Activated CD4-positive, alpha-beta T cell treated with anti-CD3 and anti-CD28 coated beads, Interleukin-2, amount 50 U/mL, for 16 hours (primary cell): ENCODE measurements at places on chromosomes 3 and 15.
A peak's percentile ranks its signal among the peaks of the same experiment; 100 is the strongest.

DNA sequence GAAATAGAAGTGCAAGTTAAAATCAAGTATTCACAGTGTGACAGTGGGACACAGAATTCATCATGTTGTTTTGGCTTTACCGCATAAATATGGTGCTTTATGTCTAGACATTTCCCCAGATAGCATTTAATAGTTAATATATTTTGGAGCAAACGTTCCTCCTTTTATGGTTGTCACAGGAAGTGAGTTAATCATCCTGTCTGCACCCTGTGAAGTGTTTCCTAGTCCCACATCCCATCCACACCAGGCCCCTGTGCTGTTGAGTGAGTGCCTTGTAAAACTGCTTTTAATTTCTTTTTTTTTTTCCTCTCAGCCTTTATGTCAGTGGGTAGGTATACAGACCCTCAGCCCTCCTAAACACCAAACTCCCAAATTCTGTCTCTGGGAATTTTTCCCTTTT is 393.7 kb downstream of the FEZF2 start:
- DNase-seq, result no peak

GRCh38 chr15:39624806-39625205 is 43.9 kb downstream of the THBS1 start:
- DNase-seq, result peak; percentile 90

DNA sequence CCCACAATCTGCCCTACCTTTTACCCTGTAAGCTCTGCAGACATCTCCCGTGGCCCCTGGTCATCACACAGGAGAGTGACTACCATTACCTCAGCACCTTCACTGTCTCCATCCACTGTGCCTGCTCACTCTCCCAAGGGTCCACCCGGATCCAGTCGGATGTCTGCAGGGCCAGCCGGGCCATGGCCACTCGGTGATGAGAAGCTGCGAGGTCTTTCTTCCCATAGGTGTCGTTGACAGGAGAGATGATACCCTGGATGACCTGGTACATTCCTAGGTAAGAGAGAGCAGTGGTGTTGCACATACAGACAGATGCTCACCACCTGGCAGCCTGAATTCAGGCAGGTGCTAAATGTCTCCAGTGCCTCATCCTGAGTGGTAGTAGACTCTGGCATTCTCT is 39.2 kb upstream of the RBP1 start:
- no peak for DNase-seq

GRCh38 chr15:26974120-26974780 is 3.3 kb downstream of the GABRG3 start:
- peak; percentile 8 for DNase-seq

- DNase-seq, result no peak
Observed at GRCh38 chr3:10775828-10776227, 40.2 kb upstream of the SLC6A11 start.

DNA sequence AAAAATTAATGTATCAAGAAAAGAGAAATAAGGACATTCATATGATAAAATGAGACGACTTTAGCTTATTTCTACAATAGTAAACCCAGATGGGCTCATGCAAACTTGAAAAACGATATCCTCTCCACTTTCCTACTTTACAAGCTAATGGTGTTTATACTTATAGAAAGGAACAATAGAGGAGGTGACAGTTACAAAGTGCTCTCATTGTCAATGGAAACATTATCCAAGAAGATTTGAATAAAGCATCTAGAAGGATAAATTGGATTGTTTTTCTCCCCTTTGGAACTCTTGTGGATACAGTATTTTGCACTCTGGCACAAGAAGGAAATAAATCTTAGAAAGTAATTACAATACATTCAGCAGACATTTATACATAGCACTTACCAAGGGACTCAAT is 20.2 kb upstream of the CCDC66 start:
- DNase-seq, result no peak

DNA sequence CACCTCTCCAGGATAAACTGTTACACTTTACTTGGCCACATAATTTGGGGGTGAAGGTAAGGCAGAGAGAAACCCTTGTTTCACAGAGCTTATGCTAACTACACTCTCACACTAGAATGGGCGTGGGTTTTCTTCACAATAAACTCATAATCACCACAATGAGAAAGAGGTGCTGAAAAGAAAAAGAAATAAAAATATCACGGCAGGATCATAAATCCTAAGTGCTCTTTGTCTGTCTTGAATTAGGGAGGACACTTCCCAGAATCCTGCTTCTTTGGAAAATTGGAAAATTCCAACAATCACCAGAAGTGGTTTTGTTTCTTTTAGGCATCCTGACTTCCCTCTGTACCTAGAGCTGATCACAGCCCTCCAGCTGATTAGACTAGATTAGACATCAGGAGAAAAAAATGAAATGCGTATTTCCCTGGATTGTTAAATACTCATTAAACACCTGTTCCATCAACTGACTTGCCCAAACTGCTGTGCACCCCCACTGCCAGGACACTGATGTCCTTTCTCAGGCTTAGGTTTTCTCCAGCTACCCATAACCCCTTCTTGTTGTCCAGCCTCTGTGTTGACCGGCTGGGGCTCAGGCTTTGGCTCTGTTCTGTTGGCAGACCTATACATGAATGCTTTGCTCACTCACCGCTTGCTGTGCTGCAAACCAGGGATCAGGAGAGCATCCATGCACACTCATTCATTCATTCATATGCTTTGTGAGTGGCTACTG is 41.6 kb upstream of the ACKR4 start:
- DNase-seq, result no peak

GRCh38 chr15:41291065-41291631 is 41.2 kb downstream of the OIP5 start:
- peak; percentile 10 for DNase-seq

GRCh38 chr3:195133462-195133861 is 137.5 kb downstream of the XXYLT1 start:
- DNase-seq, result peak; percentile 79

DNA sequence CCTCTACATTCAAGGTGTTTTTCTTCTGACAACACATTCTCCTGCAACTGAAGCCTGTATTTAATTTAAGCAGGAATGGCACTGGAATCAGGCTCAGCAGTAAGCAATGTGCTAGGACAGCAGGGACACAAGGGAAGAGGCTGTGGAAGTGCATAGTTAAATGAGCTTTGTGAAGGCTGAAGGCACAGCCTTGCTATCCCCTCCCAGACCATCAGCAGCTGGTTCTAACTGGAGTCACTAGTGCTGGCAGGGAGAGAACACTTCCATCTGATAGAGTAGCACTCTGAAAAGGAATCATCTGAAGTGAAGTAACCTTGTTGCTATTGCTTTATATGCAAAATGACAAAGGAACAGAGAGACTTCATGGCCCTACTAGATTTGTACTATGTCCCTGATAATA is 14.7 kb downstream of the UQCC5 start:
- DNase-seq, result no peak

DNA sequence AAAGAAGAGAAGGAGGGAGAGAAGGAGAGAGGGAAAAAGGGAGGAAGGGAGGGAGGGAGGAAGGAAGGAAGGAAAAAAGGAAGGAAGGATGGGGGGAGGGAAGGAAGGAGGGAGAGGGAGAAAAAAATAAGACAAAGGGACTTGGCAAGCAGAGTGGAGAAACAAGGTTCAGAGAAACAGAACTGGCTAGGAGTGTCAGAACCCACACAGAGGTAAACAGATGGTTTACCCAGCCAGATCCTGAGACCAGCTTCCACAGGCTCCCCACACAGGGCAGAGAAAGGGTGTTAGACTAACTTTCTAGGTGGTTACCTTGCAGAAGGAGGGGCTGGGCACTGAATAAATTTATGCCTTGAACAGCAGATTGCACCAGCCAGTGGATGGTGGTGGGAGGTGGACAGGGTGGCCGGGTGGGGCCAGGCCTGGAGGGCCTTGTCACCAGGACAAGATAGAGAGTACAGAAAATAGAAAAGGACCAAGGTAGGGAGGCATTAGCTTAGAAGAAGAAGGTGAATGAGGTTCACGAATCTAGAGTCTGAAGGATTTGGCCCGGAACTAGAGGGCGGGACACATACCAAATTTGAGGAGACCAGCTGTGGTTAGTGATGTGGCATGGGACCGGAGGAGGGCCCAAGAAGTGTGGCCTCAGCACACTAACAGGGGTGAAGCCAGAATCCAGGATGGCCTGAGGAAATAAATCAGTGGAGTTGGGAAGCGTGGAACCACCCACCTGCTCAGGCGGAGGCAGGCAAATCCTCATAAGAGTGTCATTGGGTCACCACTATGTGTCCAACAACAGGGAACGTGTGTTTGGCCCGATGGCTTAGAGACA is 1.2 kb upstream of the TM4SF1 start:
- no peak for DNase-seq

GRCh38 chr15:52798529-52799101 is 8.5 kb upstream of the ONECUT1 start:
- no peak for DNase-seq

GRCh38 chr15:61534986-61535385 is 305.9 kb upstream of the RORA start:
- DNase-seq, result no peak

DNA sequence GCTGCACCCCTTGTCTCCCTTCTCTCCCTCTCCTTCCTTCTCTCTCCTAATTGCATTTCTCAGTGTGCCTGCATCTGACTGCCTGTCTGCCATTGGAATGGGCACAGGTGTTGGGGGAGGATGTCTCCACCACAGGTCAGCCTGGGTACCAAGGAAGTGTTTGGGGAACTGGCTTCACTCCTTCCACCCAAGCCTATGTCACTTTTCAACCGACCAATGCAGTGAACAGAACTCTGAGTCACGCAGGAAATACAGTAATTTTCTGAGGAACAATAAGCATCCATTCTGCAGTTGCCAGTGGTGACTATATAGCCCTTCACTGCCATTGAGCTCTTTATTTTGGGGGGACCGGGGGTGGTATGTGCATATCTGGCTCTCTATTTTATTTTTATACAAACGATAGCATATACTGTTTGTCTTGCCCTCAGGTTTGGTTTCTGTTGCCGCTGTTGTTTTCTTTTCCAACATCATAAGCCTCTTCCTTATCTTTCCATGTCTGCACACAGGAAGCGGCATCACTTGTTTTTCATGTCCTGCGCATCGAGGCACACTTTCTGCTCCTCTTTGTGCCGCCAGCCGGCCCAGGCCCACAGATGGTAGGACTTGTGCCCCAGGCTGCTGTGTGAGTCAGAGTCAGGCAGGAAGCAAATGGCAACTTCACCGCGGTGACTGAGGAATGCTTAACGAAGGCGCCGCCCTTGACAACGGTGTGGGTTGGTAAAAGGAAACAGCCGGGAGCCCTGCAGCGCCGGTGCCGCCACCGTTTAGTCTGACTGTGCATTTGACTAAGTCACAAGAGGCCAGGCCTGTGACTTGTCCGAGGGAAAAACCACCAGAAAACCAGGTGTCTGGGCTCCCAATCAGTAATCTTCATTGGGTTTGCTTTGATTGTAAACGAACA is 21.1 kb upstream of the CDCP1 start:
- peak; percentile 92 for DNase-seq

DNA sequence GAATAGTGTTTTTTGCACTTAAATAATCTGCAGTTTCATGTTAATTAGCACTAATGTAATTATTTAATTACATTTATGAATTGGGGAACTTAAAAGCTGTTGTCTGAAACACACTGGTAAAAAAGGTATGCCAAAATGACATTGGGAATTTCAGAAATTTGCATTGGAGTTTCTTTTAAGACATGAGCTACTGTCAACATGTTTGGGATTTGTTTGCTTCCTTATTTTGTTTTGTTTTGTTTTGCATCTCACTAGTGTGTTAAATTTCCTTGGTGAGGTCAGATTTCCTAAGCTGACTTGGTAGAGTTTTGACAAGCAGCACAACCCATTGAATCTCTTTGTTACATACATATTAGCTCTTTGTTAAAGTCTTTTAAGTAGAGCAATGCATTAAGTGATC is 119.4 kb downstream of the IQCH start:
- no peak for DNase-seq

DNA sequence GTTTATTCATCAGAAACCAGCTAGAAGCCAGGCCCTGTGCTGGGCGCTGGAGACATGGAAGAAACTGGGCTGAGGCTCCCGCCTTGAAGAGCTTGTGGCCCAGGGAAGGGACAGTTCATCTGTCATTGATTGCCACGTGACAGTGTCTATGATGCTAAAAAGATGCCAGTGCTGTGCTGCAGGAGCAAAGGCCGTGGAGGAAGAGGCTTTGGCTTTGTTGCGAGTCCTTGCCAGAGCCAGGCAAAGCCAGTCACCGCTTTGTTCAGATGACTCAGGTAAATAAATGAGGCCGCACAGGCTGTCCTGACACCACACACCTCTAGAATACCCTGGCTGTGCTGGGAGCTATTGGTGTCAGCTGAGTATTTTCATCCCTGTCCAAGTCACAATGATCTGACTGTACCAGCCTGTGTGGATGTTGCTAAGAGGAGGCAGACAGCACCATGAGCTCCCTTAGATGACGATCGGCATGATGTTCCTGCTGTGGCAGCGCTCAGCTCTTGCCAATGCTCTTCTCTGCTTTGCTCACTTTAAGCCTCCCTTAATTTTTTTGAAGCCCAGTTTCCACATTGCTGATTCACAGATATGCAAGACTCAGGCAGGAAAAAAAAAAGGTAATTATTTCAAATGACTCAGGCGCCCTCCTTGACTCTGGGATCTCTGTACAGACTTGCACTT is 77.5 kb downstream of the CCNL1 start:
- no peak for DNase-seq

DNA sequence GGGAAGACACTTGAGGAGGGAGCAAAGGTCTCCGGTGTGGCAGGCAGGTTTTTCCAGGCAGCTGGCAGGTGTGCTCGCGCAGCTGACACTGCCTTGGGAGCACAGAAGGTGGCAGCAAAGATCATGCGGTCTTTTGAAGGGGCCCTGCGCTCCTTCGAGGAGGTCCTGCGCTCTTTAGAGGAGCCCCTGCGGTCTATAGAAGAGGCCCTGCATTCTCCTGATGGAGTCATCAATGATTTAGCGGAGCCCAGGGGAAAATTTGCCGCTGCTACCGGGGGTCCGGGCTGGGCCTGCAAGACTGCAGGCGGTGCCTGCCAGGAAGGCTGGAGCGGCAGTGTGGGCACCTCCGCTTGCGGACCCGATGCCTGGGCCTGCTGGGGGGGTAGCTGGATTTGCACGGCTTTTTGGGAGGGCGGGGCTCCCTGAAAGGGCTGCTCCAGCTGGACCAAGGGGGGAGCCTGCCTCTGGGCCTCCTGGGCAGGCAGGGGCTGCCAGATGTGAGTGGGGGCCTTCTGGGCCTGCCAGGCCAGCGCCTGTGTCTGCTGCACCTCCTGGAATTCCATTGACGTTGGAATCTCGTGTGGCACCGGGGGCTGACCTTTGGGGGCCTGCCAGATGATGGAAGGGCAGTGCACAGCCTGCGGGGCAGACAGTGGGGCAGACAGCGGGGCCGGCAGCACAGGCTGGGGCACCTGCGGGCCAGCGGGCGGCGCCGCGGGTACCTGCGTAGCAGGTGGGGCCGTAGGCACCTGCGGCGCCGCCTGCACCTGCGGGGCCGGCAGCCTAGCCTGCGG is 2.1 kb downstream of the MAGEL2 start:
- no peak for DNase-seq

GRCh38 chr15:101615414-101615985 is 36.7 kb downstream of the TM2D3 start:
- no peak for DNase-seq

GRCh38 chr3:196414469-196414868 is 17.8 kb downstream of the UBXN7 start:
- no peak for DNase-seq

DNA sequence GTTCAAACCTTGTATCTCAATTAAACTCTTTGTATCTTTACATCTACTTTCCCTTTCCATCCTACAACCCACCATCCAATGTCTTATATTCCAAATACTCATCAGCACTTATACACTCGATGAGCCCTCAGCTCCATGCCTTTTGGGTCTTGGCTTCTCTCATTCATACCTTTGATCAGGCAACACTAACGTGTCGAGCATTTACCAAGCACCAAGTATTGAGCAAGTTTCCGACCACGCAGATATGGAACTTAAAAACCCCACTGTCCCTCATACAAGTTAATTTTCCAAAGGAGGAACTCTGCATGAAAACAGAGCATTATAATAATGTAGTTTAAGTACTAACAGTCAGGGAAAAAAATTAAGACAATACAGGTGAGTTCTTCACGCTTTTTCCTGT is 102.8 kb downstream of the IL1RAP start:
- DNase-seq, result no peak
